ENCODE measurements at places on chromosomes 1 and 21.

- DNase-seq: no peak
These were observed 5.2 kb downstream of the TMCO1 start for GRCh38 chr1:165763442-165763841.

- no peak for DNase-seq
These were observed 218.9 kb downstream of the TRABD2B start for GRCh38 chr1:47778280-47778679.

DNA sequence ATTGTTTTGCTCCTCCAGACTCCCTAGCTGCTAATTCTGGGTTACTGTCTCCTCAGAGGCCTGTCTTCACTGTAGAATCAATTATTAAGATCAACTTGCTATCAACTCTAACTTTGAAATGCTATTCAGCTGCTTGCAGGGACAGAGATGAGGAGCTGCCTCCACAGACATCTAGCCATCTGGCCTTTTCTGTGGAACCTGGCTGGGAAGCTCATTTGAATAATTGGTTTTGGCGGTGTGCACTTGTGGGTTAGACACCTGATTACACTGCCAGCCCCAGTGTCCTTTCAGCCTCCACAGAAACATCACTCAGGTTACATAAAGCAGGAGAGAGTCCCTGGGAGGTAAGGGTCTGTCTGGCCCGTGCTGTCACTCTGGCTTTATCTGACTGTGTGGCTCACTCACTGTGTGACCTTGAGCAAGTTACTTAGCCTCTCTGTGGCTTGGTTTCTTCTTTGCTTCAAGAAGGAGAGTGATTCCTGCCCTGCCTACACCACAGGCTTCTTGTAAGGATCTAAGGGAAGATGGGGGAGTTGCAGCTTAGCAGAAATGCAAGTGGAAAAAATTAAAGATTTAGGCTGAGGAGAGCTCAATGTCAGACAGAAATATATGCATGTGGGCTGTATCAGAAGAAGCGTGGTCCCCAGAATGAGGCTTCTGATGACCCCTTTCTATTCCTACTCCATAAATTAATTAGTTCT lies 131.6 kb downstream of the BEND5 start:
- DNase-seq: no peak

GRCh38 chr1:164685266-164686035 lies 126.5 kb downstream of the PBX1 start:
- DNase-seq: no peak

- no peak for DNase-seq
These were observed 1.7 kb downstream of the NES start for GRCh38 chr1:156675210-156676113.

GRCh38 chr21:37424396-37424795 lies 57.8 kb downstream of the DYRK1A start:
- DNase-seq: no peak

DNA sequence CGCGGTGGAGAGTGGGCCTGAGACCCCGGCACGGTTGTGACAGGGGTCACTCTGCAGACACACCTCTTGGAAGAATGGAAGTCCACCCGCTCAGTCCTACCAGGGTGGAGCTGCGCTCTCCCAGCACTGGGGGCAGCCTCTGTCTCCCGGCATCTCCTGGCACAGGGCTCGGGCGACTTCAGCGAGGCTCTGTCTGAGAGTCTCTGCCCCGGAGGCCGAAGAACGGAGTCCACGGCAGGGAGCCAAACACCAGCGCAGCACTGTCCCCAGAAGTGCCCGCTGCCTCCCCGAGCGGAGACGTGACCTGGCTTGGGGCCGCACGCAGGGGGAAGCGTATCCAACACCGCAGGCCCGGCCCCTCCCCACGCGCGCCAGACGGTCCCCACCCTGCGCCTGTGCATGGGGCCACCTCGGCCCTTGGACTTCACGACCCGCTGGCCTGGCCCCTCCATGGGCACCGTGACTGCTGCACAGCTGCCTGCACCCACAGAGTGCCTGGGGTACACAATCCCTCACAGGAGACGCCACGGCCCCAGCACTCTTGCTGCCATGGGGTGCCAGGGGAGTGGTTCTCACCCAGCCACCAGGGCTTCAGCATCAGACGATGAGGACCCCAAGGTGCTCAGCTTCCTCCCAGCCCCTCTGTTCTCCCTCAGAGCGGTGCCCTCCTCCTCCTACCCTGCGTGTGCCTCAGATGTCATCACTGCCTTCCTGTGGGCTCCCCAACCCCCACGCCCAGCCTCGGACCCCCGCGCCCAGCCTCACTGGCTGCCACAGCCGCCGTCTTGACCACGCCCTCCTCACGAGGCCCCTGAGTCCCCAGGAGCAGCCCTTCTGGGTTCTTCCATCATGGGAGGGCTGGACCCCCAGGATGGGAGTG lies 14.9 kb upstream of the RNF223 start:
- no peak for DNase-seq

- DNase-seq: no peak
These were observed 53.8 kb downstream of the PTGER3 start for GRCh38 chr1:70993798-70994197.

GRCh38 chr21:42991992-42992740 lies 17.8 kb downstream of the PKNOX1 start:
- DNase-seq: peak; percentile 50

- no peak for DNase-seq
These were observed 81.1 kb upstream of the PGBD5 start for GRCh38 chr1:230507236-230507635.

DNA sequence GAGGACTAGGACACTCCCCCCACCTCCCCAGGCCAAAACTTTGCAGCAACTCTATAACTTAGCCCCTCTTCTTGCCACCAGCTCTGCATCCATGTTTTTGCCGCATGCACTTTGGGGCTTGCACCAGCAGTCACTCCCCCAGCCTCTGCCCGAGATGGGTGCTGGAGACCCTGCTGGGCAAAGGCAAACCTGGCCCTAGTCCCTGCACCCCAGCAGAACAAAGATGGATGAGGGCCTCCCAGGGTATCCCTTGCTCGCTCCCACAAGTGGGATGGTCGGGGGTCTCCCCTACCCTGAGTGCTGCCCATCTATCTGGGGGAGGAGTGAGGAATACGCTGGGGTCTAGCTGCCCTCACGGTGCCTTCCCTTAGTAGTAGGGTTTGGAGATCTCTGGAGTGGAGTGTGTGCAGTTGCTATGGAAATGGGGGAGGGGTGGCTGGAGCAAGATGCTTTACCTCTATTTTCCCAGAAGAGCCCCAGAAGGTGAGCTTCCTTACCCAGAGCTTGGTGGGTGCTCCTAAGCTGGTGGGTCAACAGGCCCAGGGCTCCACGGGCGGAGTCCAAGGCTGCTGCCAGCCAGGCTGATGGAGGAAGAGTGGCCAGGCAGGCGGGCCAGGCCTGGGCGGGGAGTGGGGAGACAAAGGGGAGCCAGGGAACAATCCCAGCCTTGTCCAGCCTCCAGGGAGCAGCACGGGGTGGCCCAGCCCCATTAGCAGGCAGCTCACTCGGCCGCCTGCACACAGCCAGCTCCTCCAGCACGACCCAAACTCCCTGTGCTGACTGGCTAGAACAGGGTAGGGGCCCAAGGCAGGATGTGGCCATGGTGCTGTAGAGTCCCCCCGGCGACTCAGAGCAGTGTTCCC lies at the start of gene PAQR6:
Gene PAQR6, minus strand, starts transcription at position 597 of the 863 bp plus-strand sequence. CDS start 1,325 bp downstream, outside the sequence.
- no peak for DNase-seq

DNA sequence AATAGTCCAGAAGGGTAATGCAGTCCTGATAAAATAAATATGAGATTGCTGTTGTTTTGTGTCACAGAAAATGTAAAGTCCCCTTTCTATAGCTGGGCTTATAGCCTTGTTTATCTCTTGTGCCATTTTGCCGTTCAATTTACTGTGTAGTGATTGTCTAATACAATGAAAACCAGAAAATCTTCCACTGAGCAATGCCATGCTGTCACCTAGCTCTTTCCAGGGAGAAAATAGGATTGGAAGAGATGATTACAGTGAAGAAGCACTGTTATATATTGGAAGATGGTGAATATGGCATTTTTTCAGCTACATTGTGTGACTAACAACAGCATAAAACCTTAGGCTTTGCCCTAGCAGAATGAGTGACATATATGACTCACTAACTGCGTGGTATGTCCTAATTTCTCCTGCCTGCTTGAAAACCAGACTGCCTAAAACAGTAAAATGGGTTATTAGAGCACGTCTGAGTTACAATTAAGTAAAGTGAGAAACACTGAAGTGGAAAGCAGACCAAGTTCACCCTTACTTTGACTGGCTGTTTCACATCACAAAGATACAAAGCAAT lies 332.4 kb upstream of the ZP4 start:
- no peak for DNase-seq

GRCh38 chr1:82604524-82604923 lies 803.8 kb downstream of the ADGRL2 start:
- DNase-seq: no peak

DNA sequence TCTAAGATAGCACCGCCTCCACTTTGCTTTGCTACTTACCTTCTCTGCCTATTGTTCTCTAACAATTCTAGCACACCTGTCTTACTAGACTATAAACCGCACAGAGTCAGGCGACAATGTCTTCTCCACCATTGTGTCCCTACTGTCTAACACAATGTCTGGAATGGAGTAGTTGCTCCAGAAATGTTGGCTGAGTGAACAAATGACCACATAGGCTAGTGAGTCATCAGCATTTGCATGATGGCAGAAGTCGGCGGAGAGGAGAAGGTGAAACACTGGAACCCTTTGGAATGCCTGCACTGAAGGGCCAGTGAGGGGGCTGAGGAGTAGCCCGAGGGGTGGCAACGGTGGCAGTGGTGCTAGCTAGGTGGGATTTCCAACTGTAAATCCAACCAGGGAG lies 14.0 kb upstream of the PABPC4 start:
- no peak for DNase-seq

- peak; percentile 32 for DNase-seq
These were observed 408.0 kb upstream of the KAZN start for GRCh38 chr1:14190508-14190907.

- no peak for DNase-seq
These were observed 10.8 kb upstream of the IER5 start for GRCh38 chr1:181077576-181078242.

GRCh38 chr1:85864727-85865126 lies 156.5 kb upstream of the ZNHIT6 start:
- no peak for DNase-seq

- no peak for DNase-seq
These were observed 208.7 kb downstream of the FGGY start for GRCh38 chr1:59505596-59506028.

DNA sequence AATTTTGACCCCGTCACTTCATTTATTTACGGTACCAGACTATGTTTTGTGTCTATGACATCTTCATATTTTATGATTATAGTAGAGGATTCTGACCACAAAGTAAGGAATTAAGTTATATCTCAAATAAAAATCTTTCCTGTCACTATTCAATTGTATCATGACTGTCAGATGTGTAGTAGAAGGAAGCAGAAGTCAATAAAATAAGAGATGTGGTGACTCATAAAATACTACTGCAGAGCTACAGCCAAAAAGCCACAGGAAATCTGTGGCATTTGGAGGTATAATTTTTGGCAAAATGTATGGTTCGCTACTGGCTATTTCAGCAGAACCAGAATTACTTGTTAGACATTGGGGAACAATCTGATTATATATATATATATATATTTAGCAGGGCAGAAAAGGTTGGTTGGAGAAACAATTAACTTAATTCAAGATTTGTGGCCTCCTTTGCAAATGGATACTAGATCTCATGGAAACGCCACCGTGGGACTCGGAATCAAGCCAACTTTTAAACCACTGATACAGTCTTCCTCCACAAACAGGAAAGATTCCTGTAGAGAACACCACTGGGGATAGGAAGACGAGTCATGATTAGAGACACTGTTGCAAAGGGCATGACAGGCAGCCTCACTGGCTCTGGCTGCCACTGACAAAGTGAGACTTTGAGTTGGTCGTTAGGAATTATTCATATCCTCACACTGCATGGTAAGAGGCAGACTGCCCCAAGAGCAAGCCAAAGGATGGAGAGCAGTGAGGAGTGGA lies 5.1 kb downstream of the FCRL2 start:
- no peak for DNase-seq

DNA sequence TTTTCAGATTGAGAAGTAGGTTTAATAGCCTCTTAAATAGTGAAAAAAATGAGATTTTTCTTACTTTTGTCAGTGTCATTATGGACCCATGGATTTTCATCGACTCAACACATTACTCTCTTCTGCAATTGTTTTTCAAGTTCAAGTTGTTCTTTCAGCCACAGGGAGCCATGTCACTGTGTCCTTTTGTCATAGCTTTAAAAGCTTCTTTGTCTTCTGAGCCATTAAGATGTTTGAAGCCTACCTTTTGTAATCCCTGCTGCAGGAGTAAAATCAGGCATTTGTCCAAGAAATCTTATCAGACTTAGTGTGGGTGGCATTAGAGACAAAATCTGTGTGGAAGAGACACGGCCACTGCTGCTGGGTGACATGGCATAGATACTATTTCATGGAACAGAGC lies 92.8 kb upstream of the ZP4 start:
- no peak for DNase-seq
